Activated naive CD8-positive, alpha-beta T cell treated with anti-CD3 and anti-CD28 coated beads for 36 hours (primary cell): ENCODE measurements at places on chromosomes 5 and 9.

DNA sequence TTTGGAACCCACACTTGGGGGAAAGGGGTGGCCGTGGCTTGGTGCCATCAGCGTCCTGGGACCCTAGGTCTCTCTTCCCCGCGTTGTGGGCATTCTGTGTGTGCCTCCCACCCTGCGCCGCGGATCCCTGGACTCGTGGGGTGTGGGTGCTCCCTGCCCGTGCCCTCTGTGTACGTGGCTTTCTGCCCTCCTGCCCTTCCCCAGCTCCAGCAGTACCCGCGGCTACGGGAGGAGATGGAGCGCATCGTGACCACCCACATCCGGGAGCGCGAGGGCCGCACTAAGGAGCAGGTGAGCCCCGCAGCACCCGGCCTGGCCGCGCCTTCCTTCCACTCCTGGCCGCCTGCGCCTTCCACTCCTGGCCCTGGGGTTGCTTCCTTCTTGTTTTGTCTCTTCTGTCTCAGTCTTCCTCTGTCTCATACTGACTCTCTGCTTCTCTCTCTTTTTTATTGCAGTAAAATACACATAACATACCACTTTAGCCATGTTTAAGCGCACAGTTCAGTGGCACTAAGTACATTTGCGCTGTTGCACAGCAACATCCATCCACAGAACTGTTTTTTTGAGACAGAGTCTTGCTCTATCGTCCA is 30.7 kb downstream of the DNM1 start:
- H3K27me3 ChIP-seq: no peaks in the 10 kb centered on the region
- H3K4me3 ChIP-seq: no peak overlapping the region
- DNase-seq: no peak
- H3K36me3 ChIP-seq: no peaks in the 10 kb centered on the region
- H3K4me1 ChIP-seq: no peaks in the 10 kb centered on the region

DNA sequence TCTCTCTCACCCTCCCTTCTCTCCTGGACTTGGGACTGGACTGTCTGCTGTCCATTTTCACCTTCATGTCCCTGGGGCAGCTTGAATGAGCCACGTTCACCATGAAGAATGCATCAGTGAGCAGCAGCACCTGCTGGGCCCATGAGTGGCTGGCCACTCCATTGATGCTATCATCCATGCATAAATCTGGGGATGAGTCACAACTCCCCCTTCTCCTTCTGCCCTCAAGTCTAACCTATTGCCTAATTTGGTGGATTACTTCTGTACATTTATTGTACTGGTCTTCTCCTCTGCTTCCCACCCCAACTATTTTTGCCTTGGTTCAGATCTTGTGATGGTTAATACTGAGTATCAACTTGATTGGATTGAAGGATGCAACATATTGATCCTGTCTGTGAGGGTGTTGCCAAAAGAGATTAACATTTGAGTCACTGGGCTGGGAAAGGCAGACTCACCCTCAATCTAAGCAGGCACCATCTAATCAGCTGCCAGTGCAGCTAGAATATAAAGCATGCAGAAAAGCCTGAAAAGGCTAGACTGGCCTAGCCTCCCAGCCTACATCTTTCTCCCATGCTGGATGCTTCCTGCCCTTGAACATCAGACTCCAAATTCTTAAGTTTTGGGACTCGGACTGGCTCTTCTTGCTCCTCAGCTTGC is 46.7 kb downstream of the GDNF start:
- no peak for DNase-seq
- H3K4me3 ChIP-seq: no peak overlapping the region
- H3K27ac ChIP-seq: no peak overlapping the region
- no peaks in the 10 kb centered on the region for H3K4me1 ChIP-seq

DNA sequence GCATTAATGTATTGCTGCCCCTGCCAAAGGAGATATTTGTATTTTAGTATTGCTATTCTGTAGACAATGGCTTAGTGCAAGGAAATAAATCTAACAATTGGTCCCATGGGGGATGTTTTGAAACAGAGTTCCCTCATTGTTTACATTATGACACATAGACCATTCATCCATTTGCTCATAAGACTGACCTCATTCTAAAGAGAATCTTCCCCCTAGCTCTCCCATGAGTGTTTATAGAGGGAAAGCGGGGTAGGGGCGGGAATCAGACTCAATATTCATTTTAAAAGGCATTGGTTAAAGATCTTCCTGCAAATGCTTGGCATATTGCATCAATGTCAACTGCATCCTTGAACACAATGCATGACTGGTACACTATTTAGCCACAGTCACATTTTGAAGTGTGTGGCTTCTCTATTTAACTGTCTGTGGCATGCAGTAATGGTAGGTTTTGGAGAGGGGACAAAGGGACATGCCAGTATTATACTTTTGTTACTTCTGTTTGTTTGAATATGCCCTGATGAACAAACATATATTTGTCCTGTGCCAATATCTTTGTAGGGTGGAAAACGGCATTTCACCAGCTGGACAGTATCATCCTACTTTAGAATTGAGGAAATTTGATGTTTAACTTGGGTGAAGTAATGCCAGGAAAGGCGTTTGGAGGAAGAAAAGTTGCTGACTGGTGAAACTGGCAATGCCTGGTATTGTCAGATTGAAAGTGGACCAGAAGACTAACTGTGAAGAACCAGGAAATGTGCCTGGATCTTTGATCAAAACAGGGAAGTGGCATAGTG is 84.1 kb upstream of the MEGF10 start:
- no peak for DNase-seq
- no peaks in the 10 kb centered on the region for H3K36me3 ChIP-seq
- H3K4me3 ChIP-seq: no peak overlapping the region
- no peaks in the 10 kb centered on the region for H3K4me1 ChIP-seq
- H3K27me3 ChIP-seq: no peaks in the 10 kb centered on the region
- no peak overlapping the region for H3K27ac ChIP-seq

- H3K27ac ChIP-seq: no peak overlapping the region
- peaks cover 5% of the 10 kb centered on the region for H3K4me1 ChIP-seq
- DNase-seq: no peak
- H3K4me3 ChIP-seq: no peak overlapping the region
Measured at GRCh38 chr5:43572357-43572756, 15.5 kb upstream of the PAIP1 start.

DNA sequence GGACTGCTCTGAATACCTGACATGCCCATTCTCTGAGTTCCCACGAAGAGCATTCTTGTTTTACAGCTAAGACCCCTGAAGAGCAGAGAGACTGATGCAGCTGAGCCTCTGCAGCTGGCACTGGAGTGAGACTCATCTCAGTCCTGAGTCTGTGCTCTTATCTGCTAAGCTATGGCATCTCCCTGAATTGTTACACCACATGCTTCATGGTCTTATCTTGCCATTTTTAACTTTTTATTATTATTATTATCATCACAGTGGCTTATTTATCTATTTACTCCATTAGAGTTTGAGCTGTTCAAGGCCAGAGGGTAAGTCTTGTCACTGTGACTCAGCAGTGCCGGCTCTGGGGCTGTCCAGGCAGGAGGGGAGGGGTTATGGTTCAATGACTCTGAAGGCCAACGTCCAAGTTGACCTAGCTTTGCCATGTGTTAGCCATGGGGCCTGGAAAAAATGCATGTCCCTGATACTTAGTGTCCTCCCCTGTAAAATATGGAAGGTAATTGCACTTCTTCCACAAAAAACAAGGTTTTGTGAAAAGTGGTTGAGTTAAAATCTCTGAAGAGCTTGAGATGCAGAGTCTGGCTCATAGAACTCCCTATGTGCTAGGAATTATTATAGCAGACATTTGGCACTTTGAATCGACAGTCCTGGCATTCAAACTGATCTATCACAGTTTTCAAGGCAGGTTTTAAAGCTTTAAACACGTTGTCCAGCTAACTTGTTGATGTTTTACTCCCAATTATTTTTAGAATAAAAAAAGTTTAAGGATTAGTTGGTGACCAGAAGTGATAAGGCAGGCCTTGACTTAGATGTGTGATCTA is 94.6 kb downstream of the ALDH1A1 start:
- H3K4me1 ChIP-seq: peaks cover 3% of the 10 kb centered on the region
- no peak for DNase-seq
- no peak overlapping the region for H3K4me3 ChIP-seq
- H3K27me3 ChIP-seq: peaks cover under 1% of the 10 kb centered on the region
